ENCODE measurements at places on chromosomes 11 and 22.

DNA sequence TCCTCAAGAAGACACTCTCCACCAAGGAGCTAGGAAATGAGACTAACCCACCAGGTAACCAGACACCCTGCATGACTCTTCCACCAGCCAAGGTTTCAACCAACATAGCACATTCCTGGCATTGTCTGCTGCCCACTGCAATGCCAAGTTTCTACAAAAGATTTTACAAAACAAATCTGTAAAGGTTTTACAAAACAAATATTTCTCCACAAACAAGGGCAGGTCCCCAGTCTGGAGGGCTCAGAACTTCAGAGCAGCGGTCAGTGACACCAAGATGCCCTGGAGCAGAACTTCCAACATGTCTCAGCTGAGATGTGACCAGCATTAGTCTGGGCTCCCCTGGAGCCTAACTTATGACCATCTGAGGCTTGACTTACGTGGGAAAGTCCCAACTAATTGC is 14.0 kb downstream of the GALNT18 start:
- DNase-seq = no peak

- DNase-seq = no peak
These were observed 8.7 kb downstream of the ANO9 start for GRCh38 chr11:433111-433510.

DNA sequence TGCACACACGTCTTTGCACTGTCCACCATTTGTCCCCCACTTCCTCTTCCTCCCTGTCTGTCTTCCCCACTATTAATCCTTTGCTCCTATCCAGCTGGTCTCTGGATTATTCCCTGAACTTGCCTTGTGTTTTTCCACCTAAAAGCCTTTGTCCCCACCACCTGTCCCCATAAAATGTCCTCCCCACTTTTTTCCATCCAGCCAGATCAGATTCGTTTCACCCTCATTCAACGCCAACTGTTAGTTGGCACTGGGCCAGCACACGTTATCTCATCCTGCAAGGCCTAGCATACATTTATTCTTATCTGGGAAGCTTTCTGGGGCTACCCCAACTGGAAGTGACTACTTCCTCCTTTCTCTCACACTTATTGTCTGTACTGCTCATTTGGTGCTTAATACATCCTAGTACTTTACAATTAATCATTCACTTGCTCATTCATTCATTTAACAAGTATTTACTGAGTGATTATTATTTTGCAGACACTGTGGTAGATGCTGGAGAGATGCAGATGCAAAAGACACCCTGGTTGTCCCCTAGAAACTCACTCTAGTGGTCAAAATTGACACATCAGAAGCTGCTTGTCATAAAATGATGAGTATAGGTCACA is 96.2 kb downstream of the RASSF10 start:
- DNase-seq = no peak

DNA sequence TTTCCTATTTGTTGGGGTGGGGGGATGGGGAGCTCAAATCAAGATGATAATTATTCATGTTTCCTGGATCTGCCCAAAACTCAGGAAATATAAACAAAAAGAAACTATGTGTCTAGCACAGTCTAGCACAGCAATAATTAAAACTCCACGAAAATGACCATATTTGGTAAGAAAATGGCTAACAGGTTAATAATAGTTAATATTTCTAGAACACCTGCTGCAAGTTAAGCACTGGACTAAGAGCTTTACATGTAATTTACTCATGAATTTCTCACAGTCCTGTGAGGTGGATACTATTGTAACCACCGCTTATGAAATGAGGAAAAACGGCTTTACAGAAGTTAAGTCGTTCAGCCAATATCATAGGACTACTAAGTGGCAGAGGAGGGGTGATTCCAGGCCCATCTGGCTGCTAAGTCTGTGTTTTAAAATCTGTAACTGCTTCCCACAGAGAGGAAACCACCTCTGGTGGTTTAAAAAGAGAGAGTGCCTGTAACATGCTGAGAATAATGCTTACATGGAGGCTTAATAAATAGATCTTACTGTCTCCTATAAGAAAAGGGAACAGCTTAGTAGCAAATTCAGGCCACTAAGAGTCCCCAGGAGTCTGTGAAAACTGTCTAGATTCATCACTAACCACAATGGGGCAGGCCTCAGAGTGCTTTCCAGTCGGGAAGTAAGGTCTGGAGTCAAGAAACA is 11.0 kb upstream of the AMOTL1 start:
- DNase-seq = no peak

GRCh38 chr11:100925935-100926334 is 203.7 kb downstream of the PGR start:
- no peak for DNase-seq

- no peak for DNase-seq
These were observed 14.6 kb upstream of the CYP2D6 start for GRCh38 chr22:42145175-42145574.

- DNase-seq = no peak
These were observed 13.4 kb upstream of the GCAT start for GRCh38 chr22:37794376-37794775.

Data from CD8-positive, alpha-beta T cell (primary cell).